ENCODE measurements at places on chromosomes 2 and 18. TPM values are rescaled to one million over a fixed set of nuclear protein-coding genes. Genes with fewer than 3 reads are reported as not detected.

The FBLN7 gene
- 7.9 TPM for total RNA-seq

The AGXT gene
- total RNA-seq = not detected

The RELCH gene
- 41.7 TPM for total RNA-seq

The MBP gene
- 111 TPM for total RNA-seq

The KCTD1 gene
- total RNA-seq = 4.2 TPM

The GPR45 gene
- not detected for total RNA-seq

The CD8A gene
- total RNA-seq = 0.77 TPM

The OTOF gene
- 11.7 TPM for total RNA-seq

The UBXN4 gene
- 98.1 TPM for total RNA-seq

The FAM237A gene
- not detected for total RNA-seq

The LYG1 gene
- total RNA-seq = 1.6 TPM

The VWA3B gene
- not detected for total RNA-seq

The FOXI3 gene
- total RNA-seq = not detected

The GLI2 gene
- 0.12 TPM for total RNA-seq

The EVX2 gene
- total RNA-seq = not detected

The ARHGAP28 gene
- not detected for total RNA-seq

The ASB18 gene
- total RNA-seq = not detected

The CFAP53 gene
- 0.56 TPM for total RNA-seq

The LINC00305 gene
- not detected for total RNA-seq

The LOXHD1 gene
- 0.35 TPM for total RNA-seq

The CDK5R2 gene
- not detected for total RNA-seq

The ARHGEF4 gene
- total RNA-seq = 0.47 TPM

The LIMS3 gene
- not detected for total RNA-seq

The MAP3K19 gene
- not detected for total RNA-seq

The IL36RN gene
- not detected for total RNA-seq

The TMEM17 gene
- not detected for total RNA-seq

The XIRP2 gene
- not detected for total RNA-seq

The ZNF396 gene
- total RNA-seq = 0.50 TPM

The GRP gene
- not detected for total RNA-seq

The OTOS gene
- total RNA-seq = not detected

The GPR35 gene
- total RNA-seq = 4.1 TPM

The MLPH gene
- total RNA-seq = not detected

The PCARE gene
- not detected for total RNA-seq

The FSHR gene
- not detected for total RNA-seq

The MSTN gene
- total RNA-seq = not detected

The GAREM2 gene
- 3.5 TPM for total RNA-seq

The TTN gene
- total RNA-seq = 12.3 TPM

The RAX gene
- not detected for total RNA-seq

The SH2D6 gene
- total RNA-seq = 0.77 TPM

The POTEE gene
- 0.69 TPM for total RNA-seq

The PPIL3 gene
- 42.6 TPM for total RNA-seq

The OSBPL6 gene
- total RNA-seq = 0.35 TPM

The CD207 gene
- not detected for total RNA-seq

The CSRNP3 gene
- not detected for total RNA-seq

The KDM3A gene
- 86.9 TPM for total RNA-seq

The DYSF gene
- 0.12 TPM for total RNA-seq

The LRP1B gene
- total RNA-seq = not detected

The PTPRN gene
- total RNA-seq = not detected

The MYO5B gene
- not detected for total RNA-seq

The FAP gene
- not detected for total RNA-seq

The CHST9 gene
- not detected for total RNA-seq

The TSGA10 gene
- 6.6 TPM for total RNA-seq

The KANSL1L gene
- total RNA-seq = 7.4 TPM

The CNTNAP5 gene
- total RNA-seq = not detected

Data from activated CD4-positive, alpha-beta T cell treated with anti-CD3 and anti-CD28 coated beads, Interleukin-2, amount 10 ng/mL, durations not matched to agents 7 days and 5 days (primary cell).